ENCODE measurements at places on chromosomes 13 and 19. TPM values are rescaled to one million over a fixed set of nuclear protein-coding genes. Genes with fewer than 3 reads are reported as not detected.

- peak; percentile 90 for DNase-seq
Observed at GRCh38 chr19:18649371-18650020, 12.7 kb downstream of the KLHL26 start.

DNA sequence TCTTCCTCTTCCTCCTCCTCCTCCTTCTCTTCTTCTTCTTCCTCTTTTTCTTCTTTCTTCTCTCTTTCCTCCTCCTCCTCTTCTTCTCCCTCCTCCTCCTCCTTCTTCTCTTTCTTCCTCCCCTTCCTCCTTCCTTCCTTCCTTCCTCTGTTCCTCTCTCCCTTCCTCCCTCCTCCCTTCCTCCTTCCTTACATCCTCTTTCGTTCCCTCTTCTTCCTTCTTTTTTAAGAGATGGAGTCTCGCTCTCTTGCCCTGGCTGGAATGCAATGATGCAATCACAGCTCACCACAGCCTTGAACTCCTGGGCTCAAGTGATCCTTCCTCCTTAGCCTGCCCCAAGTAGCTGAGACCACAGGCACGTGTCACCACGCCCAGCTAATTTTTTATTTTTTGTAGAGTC is 13.2 kb downstream of the EHD2 start:
- DNase-seq = no peak

The TEX29 gene
- total RNA-seq = 0.36 TPM

The ALOX5AP gene
- total RNA-seq = not detected

- DNase-seq = peak; percentile 48
Observed at GRCh38 chr19:53177986-53178385, 15.2 kb downstream of the ZNF665 start.

The ZNF780A gene
- total RNA-seq = 15.9 TPM

GRCh38 chr19:35318679-35319448 is 10.1 kb upstream of the CD22 start:
- peak; percentile 96 for DNase-seq

DNA sequence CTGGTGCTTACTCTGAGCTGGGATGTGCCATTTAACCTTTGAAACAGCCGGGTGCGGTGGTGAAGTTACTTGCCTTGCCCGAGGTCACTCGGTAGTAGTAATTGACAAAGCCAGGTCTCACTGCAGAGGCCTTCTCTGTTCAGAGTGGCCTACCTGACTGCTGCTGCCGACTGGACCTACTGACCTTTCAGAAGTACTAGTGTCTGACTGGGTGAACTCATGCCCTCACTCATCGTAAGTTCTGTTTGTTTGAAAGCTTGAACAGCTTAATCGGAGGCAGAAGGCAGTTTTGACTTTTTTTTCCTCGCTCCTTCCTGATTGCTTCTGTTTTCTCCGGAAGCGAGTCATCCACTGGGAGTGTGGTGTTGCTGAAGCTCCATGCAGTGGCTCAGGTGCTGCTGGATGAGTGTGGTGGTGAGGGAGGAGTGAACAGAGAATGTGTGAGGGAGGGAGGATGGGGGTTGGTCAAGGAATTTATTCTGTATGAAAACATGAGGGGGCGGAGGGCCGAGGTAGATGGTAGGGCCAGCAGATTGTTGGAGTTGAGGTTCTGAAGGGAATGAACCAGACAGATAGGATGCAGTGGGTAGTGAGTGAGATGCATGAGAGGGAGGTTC is 2.7 kb downstream of the SPINT2 start:
- peak; percentile 94 for DNase-seq

GRCh38 chr19:15292847-15293582 is 39.3 kb downstream of the BRD4 start:
- DNase-seq = no peak

- peak; percentile 92 for DNase-seq
Observed at GRCh38 chr19:48842789-48843162, 6.5 kb upstream of the HSD17B14 start.

DNA sequence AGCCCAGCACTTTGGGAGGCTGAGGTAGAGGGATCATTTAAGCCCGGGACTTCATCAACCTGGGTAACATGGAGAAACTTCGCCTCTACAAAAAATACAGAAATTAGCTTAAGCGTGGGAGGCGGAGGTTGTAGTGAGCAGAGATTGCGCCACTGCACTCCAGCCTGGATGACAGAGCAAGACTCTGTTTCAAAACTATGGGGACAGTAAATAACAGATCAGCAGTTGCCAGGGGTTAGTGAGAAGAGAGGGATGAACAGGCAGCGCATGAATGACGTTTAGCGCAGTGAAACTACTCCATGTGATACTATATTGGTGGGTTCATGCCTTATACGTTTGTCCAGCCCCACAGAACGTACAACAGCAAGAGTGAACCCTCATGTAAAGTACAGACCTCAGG is 7.1 kb upstream of the ICAM3 start:
- peak; percentile 18 for DNase-seq

The FGF14 gene
- total RNA-seq = under 0.01 TPM

GRCh38 chr13:72508392-72508791 is 219.0 kb downstream of the MZT1 start:
- no peak for DNase-seq

DNA sequence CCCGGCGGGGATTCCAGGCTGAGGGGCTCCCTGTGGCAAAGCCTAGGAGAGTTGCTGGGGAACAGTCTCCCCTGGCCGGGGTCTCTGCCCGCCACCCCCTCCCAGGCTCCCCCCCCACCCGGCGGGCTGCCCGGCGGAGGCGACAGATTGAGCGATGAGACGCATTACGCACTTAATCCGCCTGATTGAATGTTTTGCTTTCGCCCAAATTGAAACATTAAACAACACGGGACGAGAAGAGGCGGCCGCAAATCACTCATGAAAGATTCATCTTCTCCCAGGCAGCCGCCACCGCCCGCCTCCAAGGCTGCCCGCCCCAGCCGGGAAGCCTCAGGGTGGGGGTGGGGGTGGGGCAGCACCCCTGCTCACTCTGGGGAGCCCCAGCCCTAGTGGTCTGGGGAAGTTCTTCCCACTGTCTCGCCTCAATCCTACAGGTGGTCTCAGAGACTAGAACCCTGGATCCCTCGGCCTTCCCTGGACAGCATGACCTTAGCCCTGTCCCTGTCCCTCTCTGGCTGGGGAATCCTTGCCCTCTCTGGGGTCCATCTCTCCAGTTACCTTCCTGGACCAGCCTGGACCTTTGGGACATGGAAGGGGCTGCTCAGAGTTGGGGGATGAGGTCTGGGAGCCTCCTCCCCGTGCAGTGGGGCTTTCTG is 7.6 kb upstream of the ERFL start:
- peak; percentile 94 for DNase-seq

- no peak for DNase-seq
Observed at GRCh38 chr13:87684850-87685742, 13.9 kb downstream of the SLITRK5 start.

The FFAR3 gene
- not detected for total RNA-seq

DNA sequence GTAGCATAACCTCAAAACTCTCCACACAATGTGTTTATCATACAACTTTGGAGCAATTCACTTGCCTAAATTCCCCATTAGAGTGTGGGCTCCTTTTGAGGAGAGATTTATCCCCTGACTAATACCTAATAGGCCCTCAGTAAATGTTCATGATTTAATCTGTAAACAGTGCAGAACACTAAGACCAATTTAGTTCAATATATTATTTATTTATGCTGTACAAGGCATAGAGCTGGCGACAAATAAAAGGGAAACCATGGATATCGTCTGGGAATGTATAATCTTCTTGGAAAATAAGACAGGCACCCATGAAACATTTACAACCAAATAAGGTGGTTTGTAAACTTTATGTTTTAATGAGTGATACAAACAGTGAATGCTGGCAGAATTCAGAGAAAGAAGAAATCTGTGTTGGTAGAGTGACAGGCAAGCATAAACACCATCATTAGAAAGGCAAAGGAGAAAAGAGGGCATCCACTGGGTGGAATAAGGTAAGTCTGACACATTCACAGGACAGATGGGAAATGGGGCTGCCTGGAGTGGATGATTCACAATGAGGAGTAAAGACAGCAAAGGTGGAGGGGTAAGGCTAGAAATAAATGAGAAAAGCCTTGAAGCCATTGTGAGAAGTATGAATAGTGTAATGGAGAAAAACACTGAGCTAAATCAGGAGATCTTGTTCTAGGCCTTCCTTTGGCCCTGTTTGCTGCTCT is 106.1 kb upstream of the MIR17HG start:
- DNase-seq = no peak

DNA sequence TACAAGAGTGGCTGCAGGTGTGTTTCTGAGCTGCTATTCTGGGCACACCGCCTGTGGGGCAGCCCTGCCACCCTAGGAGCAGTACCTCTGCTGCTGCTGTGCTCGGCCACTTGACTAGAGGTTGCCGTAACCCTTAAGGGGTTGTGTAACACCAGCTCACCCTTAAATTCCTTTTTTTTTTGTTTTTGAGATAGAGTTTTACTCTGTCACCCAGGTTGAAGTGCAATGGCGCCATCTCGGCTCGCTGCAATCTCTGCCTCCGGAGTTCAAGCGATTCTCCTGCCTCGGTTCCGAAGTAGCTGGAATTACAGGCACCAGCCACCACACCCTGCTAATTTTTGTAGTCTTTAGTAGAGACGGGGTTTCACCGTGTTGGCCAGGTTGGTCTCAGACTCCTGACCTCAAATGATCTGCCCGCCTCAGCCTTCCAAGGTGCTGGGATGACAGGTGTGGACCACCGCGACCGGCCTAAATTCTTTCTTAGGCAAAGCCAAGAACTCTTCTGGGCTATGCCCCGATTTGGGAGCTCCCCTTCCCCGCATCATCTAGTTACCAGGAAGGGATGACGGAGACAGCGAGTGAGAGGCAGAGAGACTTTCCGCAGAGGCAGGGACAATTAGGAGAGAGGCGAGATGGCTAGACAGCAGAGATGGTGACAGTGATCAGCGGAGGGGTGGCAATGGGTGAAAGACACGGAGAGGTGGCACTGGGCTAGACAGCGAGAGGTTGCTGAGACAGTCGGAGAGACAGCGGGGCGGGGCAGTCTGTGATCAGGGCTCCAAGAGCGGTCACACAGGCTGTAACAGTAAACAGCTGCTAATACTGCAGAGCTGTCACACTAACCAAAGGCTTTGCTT is 4.4 kb upstream of the LILRA5 start:
- no peak for DNase-seq

DNA sequence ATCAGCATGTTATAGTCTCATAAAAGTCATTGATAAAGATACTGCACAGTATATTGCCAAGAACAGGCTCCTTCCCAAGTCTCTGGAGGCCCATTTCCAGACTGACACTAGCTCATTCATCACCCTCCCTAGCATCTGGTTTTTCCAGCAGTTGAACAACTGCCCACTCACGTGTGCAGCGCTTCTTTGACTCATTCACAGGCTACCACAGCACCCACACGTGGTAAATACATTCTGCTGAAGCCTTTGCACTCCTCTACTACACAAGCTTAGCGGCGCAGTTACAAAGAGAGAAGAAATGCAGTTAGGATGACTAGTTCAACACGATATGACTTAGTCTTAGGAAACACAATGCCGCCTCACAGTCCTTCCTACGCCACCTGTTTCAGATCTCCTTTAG is 87.7 kb downstream of the DOCK9 start:
- DNase-seq = peak; percentile 72

- DNase-seq = no peak
Observed at GRCh38 chr19:30873003-30873402, 476.2 kb downstream of the TSHZ3 start.

DNA sequence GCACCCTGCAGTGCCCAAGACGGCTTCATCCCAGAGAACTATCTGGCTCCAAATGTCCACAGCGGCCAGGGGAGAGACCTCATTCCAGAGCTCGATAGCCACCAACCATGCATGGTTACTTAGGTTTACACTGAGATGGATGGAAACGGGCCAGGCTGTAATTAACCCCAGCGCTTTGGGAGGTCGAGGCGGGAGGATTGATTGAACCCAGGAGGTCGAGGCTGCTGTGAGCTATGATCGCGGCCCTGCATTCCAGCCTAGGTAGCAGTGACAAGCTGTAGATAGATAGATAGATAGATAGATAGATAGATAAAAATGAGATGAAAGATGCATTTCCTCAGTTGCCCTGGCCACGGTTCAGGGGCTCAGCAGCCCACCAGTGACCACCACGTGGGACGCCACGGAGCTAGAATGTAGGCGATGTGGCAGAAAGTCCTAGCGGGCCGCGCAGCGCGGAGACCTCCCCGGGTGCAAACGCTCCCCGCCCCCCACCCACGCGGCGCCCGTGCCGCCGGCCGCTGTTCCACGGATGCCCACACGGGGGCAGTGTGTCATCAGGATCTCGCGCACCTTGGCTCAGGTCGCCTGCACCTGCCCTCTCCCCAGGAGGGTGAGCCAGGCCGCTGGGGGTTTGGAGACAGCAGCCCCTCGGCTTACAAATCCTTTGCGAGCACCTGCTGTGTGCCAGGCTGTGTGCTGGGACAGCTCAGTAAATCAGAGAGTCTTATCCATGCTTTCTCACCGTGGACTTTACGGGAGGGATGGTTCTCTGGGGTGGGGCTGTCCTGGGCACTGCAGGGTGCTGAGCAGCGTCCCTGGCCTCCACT is 13.5 kb upstream of the TLE5 start:
- DNase-seq = peak; percentile 97

DNA sequence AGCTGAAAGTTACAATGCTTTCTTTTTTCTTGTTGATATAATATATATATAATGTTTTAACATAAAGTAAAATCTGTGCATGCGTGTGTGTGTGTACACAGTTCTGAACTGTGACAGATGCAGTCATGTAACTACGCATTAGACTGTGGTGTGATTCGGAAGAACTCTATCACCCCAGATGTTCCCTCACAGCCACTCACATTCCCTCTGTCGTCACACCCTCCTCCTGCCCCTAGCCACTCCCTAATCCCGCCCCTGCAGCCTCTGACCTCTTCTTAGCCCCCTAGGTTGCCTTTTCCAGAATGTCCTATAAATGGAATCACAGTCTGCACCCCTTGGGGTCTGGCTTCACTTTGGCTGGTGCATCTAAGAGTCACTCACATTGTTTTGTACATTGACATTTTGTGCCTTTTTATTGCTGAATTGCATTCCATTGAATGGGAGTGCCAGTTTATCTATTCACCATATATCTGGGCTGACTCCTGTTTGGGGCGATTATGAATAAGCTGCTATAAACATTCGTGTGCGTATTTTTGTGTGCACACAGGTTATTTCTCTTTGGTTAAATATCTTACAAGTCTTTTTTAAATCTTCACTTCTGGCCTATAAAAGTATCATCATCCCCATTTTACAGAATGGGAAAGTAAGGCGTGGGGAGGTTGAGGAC is 20.4 kb downstream of the DHRS12 start:
- no peak for DNase-seq

The C3 gene
- 5.0 TPM for total RNA-seq

DNA sequence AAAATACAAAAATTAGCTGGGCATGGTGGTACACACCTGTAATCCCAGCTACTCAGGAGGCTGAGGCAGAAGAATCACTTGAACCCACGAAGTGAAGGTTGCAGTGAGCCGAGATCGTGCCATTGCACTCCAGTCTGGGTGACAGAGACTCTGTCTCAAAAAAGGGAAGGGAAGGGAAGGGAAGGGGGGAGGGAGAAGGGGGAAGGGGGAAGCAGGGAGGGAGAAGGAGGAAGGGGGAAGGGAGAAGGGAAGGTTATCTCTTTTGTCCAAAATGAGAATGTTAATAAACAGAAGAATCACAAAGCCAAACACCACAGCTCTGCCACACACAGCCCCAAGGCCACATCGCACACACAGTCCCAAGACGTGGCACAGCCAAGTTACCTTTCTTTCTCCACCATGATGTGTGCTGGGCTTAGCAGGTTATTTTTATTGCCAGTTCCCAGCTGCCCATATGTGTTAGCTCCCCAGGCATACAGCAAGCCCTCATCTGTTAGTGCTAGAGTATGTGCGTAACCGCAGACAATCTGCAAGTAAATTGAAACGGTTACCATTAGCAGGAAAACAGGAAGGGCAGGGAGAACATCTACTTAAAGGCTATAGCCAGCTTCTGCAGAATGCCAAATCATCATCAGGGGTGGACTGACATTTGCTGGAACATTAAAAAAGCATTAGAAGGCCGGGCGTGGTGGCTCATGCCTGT is 34.3 kb downstream of the RCBTB1 start:
- DNase-seq = peak; percentile 31
